Activated T-cell treated with anti-CD3 and anti-CD28 coated beads, Interleukin-2, amount 50 U/mL, for 72 hours (primary cell): ENCODE measurements at places on chromosomes 7 and 10.

- DNase-seq, result no peak
These were observed 48.1 kb upstream of the LRGUK start for GRCh38 chr7:134078991-134079390.

DNA sequence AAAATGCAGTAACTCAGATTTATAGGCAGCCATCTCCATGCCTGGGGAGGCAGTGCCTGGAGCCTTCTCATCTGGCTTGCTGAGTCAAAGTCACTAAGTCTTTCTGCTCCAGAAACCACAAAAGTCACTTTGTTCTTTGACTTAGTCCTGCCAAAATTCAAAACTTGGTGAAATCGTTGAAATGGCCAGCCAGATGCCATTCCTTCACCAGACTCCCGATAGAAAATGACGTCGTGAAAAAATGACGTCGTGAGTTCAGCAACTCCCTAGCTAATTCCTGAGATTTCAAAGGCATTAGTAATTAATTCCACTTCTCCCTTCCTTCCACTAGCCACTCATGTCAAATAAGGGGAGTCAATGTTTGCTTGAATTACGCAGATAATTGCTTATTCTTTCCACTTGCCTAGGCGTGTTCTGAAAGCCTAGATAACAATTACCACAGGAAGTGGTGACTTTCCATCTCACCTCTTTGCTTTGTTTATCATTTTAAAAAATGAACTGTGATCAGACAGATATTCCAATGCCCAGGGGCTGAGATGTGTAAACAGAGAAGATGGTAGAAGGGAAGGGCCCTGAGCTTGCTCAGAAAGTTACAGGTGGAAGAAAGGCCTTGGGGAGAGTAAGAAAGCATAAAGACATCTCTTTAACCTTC is 48.5 kb upstream of the OSBPL3 start:
- peak; percentile 30 for DNase-seq

DNA sequence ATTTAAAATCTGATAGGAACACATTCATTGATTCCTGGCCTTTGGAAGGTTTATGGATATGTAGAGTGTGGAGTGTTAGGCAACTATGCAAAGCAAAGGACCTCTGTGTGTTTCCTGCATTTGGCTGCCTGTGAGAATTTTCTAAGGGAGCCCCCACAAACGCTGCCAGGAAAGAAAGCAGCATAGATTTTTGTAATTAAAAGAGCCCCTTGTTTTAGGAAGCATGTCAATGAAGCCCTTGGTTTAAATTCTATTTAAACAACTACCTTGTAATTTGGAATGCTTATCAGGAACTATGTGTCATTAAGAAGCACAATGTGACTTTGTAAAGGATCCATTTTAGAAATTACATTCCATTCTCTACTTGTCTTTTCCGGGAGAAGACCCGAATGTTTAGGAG is 742.5 kb downstream of the NXPH1 start:
- DNase-seq, result no peak

- no peak for DNase-seq
These were observed 131.3 kb upstream of the NPVF start for GRCh38 chr7:25359471-25360059.

- no peak for DNase-seq
These were observed 51.4 kb downstream of the MICALL2 start for GRCh38 chr7:1407892-1408291.

DNA sequence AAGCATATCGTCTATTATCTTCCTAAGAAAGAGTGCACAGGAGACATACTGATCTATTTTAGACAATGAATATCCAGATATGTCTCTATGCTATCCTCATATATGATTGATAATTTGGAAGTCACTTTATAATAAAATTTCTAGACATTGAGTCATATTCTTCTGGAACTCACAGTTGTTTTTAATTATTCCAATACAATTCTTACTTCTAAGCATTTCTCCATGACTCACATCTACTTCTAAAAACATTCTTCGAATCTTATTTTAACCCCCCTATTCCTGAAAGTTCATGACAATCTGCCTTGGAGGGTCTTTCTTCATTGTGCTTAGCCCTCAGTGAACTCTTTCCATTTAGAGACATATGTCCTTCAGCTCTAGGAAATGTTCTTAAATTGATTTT is 368.1 kb downstream of the MDFIC start:
- DNase-seq, result no peak

GRCh38 chr10:63578501-63578900 is 57.3 kb downstream of the REEP3 start:
- no peak for DNase-seq

DNA sequence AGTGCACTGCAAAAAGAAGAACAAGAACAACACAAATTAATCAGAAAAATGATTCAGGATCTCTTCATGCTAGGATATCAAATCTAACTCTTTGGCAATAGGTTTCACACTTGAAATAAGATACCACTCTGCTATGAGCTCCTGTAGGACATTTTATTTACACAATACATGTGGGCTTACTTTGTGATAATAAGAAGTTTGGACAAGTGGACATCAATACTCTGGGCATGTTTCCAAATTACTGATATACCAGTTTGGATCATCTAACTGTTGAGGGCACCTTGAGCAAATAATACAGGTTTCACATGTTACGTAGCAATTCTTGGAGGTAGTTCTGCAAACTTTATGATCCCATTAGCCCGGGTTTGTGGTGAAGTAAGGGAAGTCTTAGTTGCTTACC is 59.8 kb downstream of the CPVL start:
- no peak for DNase-seq

DNA sequence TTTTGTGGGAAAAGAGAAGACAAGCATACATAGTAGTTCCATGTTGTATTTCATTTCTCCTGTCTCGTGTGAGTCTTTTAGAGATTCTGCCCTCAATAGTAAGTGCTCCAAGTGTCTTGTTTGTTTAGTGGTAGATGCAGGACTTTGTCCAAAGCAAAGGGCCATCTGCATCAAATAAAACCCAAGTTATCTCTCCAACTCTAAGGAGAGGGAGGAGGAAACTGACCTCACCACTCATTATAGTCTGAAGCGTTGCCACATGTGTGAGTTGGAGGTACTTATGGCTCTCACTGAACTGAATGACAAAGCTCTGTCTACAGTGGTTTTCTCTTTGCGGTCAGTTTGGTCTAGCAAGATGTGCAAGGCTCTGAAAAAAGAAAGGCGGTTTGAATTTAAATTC is 272.6 kb downstream of the DOCK4 start:
- no peak for DNase-seq

- DNase-seq, result no peak
These were observed 48.2 kb upstream of the ZMIZ1 start for GRCh38 chr10:79020605-79021004.

DNA sequence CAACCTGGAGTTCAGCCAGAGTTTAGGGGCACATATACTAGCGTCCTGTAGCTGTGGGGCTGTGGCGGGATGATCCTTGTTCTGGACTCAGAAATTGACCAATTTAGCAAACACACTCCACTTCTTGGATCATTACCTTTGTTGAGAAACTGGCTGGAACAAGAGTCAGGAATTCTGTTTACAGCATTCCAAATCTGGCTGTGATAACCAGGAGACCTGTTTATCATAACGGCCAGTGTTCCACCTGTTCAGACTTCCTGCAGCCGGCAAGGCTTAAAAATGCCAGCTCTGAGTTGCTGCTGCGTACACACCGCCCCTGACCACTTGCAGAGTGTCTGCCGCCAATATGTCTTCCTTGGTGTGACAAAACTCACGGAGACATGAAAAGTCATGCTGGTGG is 64.8 kb downstream of the ARMC3 start:
- no peak for DNase-seq

- no peak for DNase-seq
These were observed 61.5 kb downstream of the FZD1 start for GRCh38 chr7:91325726-91326125.

- no peak for DNase-seq
These were observed 191.0 kb downstream of the DGKI start for GRCh38 chr7:137655804-137656203.

- no peak for DNase-seq
These were observed 174.4 kb upstream of the LYZL2 start for GRCh38 chr10:30803892-30804322.

DNA sequence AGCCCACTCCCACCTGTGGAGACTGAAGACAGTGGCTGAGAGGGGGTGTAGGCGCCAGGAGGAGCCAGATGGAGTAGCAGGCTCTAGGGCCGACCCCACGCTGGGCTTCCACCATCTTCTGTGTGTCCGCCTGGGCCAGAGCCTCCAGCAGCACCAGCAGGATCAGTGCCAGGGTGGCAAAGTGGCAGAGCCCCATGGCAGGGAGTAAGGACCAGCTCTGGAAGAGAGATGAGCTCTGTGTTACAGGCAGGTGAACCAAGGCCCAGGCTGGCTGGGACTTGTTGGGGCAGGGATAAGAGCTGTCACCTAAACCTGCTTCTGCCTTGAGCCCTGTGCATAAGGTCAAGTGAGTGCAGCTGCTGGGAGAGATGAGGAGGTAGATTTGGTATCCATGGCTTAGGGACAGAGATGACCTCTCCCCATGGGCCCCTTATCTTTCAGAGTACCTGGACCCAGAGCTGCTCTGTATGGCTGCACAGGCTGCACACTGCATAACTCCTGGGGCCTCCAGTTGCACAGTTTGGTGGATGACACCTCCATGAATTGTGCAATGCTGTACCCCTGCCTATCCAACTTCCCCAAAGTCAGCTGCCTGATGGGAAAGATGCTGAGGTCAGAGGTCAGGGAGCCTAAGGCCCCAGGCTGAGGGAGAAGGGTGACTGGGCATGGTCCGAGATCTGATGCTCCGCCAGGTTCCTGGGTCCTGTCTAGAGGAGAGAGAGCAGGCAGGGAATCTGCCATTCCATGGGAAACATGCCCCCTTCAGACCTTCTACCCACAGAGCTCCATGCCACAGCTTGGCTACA is 7.4 kb upstream of the SAMD8 start:
- DNase-seq, result no peak

DNA sequence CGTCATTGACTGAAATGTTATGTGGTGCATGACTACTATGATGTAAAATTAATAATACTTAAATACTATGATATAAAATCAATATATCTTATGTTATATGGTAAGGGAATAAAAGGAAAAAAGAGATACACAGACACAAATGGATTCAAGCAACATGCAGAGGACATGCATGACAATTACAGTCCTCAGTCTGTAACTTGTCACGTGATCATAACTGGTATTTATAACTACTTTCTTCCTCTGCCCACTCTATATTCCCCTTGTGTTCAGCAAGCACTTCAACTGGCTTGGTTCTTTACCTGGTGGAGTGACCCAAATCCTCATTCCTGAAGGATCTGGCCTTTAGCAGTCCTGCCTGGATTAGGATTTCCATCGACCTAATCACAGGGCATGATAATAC is 104.4 kb upstream of the FAM180A start:
- DNase-seq, result no peak

DNA sequence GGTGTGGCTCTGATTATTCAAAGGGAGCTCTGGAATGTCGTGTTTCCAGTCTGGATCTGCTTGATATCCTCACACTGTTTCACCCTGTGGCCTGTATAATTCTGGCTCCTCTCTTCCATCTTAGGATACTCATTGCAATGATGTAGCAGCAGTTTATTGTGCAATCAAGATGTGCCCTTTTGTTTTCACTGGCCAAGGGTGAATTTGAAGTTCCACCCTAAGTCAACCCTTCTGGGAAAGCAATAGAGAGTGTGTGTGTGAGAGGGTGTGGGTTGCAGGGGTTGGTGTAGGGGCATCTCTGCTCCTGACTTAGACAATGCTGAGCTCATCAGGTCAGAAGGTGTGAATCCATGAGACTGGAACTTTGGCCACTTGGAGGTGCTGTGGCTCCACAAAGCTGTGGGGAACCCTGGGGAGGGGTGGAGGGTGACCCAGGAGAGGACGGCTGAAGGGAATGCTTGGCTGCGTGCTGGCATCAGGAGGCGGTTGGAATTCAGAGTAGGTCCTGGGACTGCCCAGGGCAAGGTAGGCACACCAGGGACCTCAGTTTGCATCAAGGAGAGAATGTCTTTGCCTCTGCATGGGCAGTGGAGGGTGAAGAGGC is 118.0 kb upstream of the PRSS58 start:
- DNase-seq, result peak; percentile 20

- no peak for DNase-seq
These were observed 69.7 kb downstream of the MGAM2 start for GRCh38 chr7:142181211-142181610.

DNA sequence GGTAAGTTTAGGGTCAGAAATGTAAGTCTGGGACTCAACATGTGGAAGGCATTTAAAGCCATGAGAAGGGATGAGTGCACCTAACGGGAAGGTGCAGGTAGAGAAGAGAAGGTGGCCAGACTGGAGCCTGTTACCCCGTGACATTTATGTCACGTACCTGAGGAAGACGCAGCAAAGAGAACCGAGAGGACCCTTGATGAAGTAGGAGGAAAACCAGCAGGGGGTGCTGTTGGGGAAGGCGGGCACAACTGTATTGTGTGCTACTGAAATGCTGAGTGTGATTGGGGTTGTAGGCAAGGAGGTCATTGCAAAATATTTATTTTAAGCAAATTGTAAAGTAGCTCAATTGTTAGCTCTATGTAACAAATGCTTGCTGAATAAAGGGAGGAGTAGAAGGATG is 338.2 kb upstream of the PRKCQ start:
- DNase-seq, result peak; percentile 80

- no peak for DNase-seq
These were observed 425.5 kb downstream of the GLRX3 start for GRCh38 chr10:130561681-130562080.

DNA sequence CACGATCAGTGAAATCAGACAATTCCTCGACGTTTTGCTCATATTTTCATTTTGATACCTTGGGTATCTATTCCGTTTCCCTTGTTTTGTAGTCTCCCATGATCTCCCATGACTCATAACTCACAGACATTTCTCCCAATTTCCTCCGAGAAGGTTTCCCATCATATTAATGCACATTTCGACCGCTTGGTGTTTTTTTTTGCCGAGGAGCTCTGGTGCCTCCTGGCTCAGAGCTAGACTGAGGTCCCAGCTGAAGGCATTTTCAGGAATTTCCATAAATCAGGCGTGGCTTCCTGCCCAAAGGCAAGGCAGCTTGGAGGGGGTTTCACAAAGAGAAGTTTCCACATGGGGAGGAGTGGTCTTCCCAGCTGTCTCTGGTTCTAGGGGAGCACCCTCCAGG is 148.2 kb upstream of the TNS3 start:
- DNase-seq, result no peak

DNA sequence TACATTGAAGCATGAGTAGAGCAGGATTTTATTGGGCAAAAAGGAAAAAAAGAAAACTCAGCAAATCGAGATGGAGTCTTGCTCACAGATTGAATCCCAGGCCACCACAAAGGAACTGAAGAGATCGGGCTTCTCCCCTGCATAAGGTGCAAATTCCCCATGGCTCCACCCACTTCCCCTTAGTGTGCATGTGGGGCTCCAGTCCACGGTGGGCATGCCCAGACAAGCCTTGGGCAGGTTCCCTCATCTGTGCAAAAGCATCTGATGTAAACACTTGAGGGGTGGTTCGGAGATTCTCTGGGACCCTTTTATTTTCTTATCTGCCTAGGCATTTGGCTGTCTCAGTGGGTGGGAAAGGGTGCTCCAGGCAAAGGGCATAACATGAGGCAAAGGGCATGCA is 150.7 kb downstream of the CFTR start:
- DNase-seq, result peak; percentile 1

DNA sequence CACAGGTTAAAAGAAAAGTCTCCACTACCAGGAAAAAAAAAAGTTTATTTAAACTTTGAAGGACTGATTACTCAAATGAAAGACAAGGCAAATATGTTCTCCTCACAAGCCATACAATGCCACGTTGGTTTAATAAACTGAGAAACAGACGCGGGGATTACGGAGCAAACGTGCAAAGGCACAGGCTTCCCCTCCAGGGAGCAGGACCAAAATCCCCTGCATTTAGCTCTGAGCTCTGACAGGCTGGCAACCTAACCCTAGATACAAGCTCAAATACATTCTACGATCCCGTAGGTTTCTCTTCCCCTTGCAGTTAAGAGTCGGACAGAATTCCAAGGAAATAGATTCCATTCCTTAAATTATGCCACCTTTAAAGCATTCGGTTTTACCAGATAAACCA is 7.7 kb upstream of the GRB10 start:
- no peak for DNase-seq
